ENCODE measurements at places on chromosomes 11 and 22. TPM values are rescaled to one million over a fixed set of nuclear protein-coding genes. Genes with fewer than 3 reads are reported as not detected.

DNA sequence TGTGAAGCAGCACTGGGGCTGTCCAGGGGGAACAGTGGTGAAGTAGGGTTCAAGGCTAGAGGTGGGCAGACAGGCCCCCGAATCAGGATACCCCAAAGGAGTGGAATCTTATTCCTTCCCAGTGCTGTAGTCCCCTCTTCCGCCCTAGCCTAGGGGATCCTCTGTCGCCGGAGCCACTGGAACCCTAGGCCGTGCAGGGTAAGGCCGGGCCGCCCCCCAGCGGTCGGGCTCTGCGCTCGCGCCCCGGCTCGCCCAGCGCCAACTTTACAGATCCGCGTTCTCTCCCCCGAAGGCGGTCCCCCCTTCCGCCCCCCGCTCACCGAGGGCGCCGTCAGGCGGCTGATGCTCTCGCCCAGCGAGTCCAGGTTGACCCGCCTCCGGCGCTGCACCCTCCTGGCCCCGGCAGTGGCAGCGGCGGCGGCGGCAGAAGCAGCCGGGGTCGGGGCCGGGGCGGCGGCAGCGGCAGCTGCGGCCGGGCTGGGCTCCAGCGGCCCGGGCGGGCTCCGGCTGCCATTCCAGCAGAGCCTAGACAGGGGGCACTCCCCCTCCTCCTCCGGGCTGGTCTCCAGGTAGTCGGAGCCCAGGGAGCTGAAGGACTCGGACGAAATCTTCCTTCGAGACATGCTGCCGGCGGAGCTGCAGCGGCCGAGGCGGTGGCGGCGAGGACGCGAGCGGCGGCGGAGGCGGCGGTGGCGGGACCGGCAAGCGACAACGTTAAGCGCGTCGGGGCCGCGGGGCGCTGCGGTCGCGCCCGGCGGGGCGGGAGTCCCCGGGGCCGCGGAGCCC lies 650 bp downstream of the GUCY1A2 start:
- peak; percentile 88 for DNase-seq

GRCh38 chr22:40237241-40237640 lies 59.5 kb downstream of the TNRC6B start:
- no peak for DNase-seq

DNA sequence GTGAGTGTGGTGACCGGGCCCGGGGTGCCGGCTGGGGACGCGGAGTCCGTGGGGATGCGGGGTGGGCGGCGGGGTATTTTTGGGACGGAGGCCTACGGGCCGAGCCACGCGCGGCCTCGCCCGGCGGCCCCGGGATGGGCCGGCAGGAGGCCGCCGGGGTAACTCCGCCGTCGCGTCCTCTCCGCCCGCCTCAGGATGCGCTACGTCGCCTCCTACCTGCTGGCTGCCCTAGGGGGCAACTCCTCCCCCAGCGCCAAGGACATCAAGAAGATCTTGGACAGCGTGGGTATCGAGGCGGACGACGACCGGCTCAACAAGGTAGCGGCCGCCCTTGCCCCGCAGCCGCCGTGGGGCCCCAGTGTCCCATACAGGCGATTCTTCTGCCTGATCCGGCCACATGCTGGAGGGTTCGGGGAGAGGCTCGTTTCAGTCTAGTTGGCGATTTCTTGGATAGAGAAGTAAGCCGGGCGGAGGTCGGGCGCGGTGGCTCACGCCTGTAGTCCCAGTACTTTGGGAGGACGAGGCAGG lies 337 bp downstream of the RPLP2 start:
- no peak for DNase-seq

DNA sequence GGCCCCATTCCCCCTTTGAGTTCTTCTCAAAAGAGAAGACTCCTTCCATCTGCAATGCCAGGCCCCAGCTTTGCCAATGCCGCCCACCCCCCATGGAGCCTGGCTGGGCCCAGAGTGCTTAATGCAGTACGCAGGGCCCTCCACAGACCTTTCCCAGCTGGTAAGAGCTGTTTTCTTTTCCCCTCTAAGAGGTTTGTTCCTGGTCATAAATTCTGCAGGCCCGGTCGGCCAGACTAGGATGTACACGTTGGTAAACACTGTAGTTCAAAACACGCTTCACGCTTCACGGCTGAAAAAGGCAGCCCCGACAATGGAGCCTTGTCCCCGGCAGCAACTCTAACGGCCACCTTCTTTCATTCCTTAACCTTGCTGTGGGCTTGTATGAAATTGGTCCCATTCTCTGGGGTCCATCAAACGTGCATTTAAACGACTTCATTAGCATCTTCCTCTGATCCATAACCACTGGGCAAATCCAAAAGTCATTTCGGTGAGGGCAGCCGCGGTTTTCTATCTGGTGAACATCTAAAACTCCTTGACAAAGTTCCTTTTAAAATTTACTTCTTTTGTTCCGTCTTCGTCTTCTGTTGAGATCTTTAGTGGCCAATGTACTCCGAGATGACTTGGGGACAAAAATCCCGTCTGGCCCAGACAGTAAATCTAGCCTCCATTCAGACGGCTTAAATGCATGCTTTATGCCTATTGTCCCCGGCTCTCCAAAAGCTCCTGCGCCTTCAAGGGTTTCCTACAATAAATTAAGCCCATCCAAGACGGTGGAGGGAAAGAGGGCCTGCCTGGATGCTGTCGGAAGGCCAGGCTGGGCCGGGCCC lies 60.0 kb upstream of the MYEOV start:
- DNase-seq = no peak

DNA sequence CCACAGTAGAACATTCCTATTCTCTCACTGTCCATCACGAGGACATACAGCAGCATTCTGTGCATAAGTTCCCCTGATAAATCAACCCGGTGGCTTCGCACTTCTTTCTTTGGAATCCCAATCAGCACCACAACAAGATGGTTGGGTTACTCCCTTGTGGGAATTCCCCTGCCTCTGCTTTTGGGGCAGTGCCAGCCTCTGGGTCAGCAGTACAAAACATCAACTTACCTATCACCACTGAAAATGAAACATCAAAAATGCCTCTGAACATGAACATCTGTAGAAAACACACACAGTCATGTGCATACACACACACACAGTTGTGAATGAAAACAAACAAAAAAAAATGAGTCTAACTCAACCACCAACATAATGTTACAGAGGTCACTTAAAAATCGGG lies 79.3 kb downstream of the KCNA4 start:
- no peak for DNase-seq

DNA sequence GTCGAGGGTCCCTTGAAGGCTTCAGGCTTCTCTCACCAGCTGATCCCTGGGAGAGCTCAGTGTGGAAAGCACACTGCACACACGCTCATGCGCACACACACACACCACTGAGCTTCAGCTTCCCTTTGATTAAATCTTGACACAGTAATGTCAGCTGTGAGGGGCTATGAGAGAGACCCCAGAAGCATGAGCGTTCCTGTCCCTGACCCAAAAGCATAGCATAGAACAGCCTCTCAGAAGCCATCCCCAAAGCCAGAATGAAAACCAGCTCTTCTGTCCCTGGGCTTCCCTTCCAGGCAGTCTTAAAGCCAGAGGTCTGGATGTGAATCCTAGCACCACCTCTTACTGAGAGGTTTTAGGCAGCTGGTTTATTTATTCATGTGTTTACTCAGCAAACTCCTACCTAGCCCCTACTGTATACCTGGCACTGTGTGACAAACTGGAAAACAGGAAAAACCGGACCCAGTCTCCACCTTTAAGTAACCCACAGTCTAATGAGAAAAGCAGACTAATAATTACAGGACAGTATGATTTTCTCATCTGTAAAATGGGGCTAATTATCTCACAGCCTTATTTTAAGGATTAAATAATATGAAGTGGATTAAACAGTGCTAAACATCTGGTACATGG lies 15.9 kb downstream of the GALNT18 start:
- no peak for DNase-seq

GRCh38 chr11:10432971-10433370 lies 22.1 kb upstream of the AMPD3 start:
- DNase-seq = no peak

DNA sequence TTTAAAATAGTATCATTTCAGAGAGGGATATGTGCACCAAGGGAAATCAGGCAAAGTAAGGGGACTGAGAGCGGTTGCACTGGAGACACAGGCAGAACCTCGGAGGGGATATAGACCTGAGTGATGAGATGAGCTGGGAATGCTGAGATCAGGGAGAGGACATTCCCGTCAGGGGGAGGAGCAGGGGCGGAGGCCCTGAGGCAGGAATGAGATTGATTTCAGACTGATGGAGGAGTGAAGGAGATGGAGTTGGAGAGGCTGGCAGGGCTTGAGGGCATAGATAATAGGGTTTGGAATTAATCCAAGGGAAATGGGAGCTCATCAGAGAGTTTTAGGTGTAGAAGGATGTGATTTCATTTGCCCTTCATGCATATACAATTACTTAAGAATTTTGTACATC lies 13.2 kb downstream of the CD6 start:
- DNase-seq = no peak

CABP4 gene
- 4.8 TPM for polyA plus RNA-seq

DNA sequence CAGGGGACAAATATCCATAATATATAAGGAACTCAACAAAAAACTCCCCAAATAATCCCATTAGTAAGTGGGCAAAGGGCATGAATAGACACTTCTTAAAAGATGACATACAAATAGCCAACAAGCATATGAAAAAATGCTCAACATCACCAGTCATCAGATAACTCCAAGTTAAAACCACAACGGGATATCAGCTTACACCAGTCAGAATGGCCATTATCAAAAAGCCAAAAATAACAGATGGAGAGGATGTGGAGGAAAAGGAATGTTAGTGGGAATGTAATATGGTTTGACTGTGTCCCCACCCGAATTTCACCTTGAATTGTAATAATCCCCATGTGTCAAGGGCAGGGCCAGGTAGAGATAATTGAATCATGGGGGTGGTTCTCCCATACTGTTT lies 350.1 kb downstream of the GUCY1A2 start:
- DNase-seq = no peak

DNA sequence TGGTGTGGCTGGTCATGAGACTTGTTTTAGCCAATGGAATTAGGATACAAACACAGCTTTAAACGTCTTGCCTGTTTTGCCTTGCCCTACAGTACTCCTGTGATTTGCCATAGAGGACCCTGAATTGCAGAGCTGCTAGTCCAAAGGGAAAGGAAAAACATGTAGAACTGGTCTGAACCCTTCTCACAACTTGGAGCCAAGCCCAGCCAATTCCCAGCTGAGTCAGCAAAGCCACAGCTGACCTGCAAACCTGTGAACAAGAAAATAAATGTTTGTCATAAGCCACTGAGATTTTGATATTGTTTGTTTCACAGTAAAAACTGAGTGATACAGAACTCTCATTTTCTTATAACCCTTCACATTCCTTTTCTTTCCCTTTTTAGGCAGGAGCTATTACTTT lies 360.5 kb upstream of the API5 start:
- DNase-seq = no peak

GRAP2 gene
- polyA plus RNA-seq = 0.93 TPM

DNA sequence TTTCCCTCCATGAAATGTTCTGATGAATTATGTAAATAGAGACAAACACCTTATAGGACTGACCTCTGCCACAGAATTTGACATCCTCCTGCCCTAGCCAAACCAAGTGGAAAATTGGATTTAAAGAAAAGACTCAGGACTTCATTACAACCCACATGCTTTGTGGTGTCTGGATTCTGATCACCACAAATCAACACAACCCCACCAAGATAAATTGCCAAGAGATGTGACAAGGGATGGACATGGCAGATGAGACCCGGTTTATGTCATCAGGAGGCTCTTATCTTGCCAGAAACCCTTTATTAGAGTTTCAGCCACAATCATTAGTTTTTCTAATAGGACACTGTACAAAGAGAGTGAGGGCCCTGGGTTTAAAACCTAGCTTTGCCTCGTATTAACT lies 57.9 kb upstream of the SLC6A5 start:
- no peak for DNase-seq

DNA sequence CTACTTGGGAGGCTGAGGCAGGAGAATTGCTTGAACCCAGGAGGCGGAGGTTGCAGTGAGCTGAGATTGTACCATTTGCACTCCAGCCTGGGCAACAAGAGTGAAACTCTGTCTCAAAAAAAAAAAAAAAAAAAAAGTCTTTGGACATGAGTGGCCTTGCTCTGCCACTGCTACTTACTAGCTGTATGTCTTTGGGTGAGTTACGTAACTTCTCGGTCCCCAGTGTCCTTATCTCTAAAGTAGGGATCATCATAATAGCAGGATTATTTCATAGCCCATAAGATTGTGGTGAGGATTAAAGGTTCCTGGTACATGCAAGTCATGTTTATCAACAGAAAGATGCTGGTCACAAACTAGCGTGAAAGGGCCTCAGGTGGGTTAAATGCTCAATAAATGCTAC lies 53.9 kb upstream of the HEPHL1 start:
- no peak for DNase-seq

- no peak for DNase-seq
Observed at GRCh38 chr11:103671143-103671651, 365.2 kb upstream of the DDI1 start.

DNA sequence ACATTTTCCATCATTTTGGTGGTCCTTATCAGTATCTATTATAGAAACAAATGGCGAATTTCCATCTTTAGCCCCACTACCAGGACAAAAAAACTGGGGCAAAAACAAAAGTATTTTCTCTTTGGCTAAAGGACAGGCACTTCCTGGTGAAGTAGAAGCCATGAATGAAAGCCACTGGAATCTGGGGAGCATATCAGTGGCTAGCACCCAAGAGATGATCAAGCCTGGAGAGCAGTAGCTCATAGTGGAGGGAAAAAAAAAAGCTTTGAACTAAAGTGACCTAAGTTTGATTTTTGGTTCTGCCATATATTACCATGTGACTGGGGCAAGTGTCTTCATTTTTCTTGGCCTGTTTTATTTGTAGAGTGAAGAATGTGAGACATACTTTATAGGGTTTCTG lies 272.3 kb downstream of the GUCY1A2 start:
- no peak for DNase-seq

DNA sequence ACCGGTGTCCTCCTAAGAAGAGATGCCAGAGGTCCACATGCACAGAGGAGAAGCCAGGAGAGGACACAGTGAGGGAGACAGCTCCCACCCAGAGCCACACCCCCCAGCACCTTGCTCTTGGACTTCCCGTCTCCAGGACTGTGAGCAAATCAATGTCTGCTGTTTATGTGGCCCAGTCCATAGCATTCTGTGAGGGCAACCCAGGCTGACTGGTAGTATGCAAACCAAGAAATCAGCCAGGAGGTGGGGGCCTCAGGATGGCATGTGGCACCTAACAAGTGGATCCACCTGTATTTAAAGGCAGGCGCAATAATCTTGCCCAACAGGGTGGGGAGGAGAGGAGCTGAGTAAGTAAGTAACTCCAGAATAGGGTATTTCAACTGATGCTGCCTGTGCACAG lies 136.4 kb downstream of the BRD1 start:
- no peak for DNase-seq

CDC42BPG gene
- 9.5 TPM for polyA plus RNA-seq

EED gene
- 10.4 TPM for polyA plus RNA-seq

GRCh38 chr11:33658195-33658900 lies 42.3 kb downstream of the C11orf91 start:
- no peak for DNase-seq

DNA sequence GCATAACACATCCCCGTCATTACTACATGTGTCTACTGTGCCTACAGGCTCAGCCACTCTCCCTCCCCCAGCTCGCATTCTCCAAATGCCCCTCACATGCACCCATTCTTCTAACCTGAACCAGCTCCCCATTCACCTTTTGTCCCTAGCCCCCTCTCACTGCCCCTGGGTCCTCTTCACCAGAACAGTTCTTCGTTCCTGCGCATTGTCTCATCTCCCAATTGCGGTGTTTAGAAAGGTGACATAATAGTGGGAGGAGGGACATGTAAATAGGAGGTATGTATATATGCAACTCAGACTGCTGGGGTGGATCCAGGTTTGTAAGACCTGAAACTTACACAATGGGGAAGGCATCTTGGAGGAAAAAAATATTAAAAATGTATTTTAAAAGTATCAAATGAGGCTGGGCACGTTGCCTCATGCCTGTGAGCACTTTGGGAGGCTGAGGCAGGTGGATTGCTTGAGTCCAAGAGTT lies 4.7 kb upstream of the VSIG2 start:
- no peak for DNase-seq

RCN1 gene
- polyA plus RNA-seq = 35.7 TPM

SERGEF gene
- polyA plus RNA-seq = 92.1 TPM

OR8G1 gene
- polyA plus RNA-seq = not detected

Measured in brain (organoid and tissue), 16 donors.